ENCODE measurements at places on chromosomes 1 and 21. TPM values are rescaled to one million over a fixed set of nuclear protein-coding genes. Genes with fewer than 3 reads are reported as not detected.

- peaks cover 7% of the 10 kb centered on the region for H3K4me1 ChIP-seq
- H3K4me3 ChIP-seq: no peak overlapping the region
- no peaks in the 10 kb centered on the region for H3K27me3 ChIP-seq
Measured at GRCh38 chr1:235090406-235091069, 38.1 kb downstream of the TOMM20 start.

The OXCT2 gene
- polyA plus RNA-seq: 0.11 TPM

- H3K27me3 ChIP-seq: no peaks in the 10 kb centered on the region
- H3K4me1 ChIP-seq: no peaks in the 10 kb centered on the region
- H3K4me3 ChIP-seq: no peak overlapping the region
- no peak overlapping the region for H3K27ac ChIP-seq
- H3K36me3 ChIP-seq: no peaks in the 10 kb centered on the region
Measured at GRCh38 chr21:34008618-34009017, 64.8 kb upstream of the MRPS6 start.

GRCh38 chr1:238501290-238501689, 610.6 kb upstream of the ZP4 start:
- no peaks in the 10 kb centered on the region for H3K27me3 ChIP-seq
- DNase-seq: no peak
- H3K36me3 ChIP-seq: no peaks in the 10 kb centered on the region
- H3K4me3 ChIP-seq: no peak overlapping the region
- no peaks in the 10 kb centered on the region for H3K4me1 ChIP-seq
- no peak overlapping the region for H3K27ac ChIP-seq

DNA sequence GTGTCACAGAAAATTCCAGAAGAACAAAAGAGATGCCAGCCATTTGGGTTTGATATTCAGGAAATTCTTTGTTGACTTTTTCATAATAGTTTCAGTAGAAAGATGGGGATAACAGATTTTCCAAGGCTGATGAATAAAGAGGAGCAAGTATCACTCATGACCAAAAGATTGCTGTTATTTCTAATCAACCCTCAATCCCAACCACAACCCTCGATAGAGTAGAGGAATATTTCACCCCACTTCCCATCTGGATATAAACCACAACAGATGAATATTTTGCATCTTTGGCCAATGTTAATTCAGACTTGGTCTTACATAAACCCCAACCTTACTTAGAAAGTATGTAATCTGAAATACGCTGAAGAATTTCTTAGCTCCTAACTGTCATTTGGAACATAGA, 232.4 kb downstream of the SEC16B start:
- no peaks in the 10 kb centered on the region for H3K36me3 ChIP-seq
- H3K4me1 ChIP-seq: no peaks in the 10 kb centered on the region
- no peaks in the 10 kb centered on the region for H3K27me3 ChIP-seq
- no peak for DNase-seq
- H3K27ac ChIP-seq: no peak overlapping the region
